ENCODE measurements at places on chromosomes 2 and 18. TPM values are rescaled to one million over a fixed set of nuclear protein-coding genes. Genes with fewer than 3 reads are reported as not detected.

Gene TEX44
- polyA plus RNA-seq, result 0.15 TPM

DNA sequence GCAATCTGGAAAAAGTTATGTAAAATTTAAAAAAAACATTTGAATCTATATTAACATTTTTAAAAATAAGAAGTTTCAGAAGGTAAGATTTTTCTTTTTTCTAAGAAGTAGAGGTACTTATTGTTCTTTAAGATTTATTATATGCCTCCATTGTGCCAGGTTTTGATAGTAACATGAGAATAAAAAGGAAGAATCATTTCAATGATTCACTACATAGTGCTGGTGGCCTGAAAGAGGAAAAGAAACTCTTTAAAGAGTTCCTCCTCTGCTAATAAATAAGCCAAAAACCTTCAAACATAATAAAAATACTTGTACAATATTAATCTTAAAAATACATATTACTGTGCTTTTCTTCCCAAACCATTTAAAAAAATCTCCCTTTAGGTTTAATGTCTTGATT, 69.0 kb downstream of the ANKRD44 start:
- no peak for DNase-seq

GRCh38 chr2:112480530-112481049, 1.4 kb upstream of the TTL start:
- DNase-seq, result no peak

Gene GDF7
- 0.40 TPM for polyA plus RNA-seq

GRCh38 chr18:54679318-54680149, 88.5 kb downstream of the DYNAP start:
- peak; percentile 79 for DNase-seq

DNA sequence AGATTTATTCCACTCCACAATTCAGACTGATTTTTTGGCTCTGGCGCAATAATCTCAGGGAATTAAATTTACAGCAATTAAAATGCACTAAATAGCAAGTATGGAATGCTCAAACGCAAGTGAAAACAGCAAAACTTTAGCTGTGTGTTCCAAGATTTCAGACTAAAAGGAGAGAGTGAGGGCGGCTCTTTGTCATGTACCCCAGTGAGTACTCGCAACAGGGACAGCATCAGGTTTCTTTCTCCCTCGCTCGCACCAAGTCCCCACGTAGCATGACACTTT, 1.1 kb downstream of the ROCK2 start:
- DNase-seq, result no peak

Gene KHK
- 4.2 TPM for polyA plus RNA-seq

Gene ATG9A
- 44.8 TPM for polyA plus RNA-seq

Gene MEIS1
- 160 TPM for polyA plus RNA-seq

- DNase-seq, result no peak
Observed at GRCh38 chr18:9526458-9526857, 51.1 kb downstream of the RALBP1 start.

Gene TLX2
- 0.14 TPM for polyA plus RNA-seq

Gene CYP20A1
- 15.8 TPM for polyA plus RNA-seq

DNA sequence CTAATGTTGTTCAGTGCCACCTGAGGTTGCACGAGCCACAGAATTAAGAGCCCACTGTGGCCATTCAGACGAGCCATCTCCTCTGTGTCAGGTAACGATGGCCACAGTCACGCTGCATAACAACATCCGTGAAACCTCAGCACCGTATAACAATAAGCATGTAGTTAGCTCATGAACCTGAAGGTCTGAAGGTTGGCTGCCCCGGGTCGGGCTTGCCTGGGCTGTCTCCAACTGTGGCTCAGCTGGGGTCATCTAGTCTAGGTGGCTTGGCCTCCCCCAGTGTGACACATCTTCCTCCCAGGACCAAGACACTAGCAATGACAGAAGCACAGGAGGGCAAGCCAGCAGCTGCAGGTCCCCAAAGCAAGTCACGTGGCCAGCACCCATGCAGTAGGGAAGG, 258.0 kb downstream of the GLI2 start:
- no peak for DNase-seq

DNA sequence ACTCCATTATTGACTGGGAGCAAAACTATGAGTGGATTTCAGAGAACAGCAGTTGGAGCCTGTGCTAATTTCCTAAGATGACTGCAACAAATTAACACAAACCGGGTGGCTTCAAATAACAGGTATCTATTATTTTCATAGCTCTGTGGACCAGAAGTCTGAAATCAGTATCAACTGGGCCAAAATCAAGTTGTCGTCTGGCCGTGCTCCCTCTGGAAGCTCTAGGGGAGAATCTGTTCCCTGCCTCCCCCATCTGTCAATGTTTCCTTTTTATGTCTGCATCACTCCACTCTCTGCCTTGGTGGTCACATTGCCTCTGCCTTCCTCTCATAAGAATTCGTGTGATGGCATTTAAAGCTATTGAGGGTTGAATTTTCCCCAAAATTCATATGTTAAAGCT, 269.8 kb downstream of the TMX3 start:
- no peak for DNase-seq

- no peak for DNase-seq
Observed at GRCh38 chr2:147850838-147851237, 6.0 kb downstream of the ACVR2A start.

Gene ABHD1
- 2.2 TPM for polyA plus RNA-seq

Gene TMEM17
- 4.8 TPM for polyA plus RNA-seq

DNA sequence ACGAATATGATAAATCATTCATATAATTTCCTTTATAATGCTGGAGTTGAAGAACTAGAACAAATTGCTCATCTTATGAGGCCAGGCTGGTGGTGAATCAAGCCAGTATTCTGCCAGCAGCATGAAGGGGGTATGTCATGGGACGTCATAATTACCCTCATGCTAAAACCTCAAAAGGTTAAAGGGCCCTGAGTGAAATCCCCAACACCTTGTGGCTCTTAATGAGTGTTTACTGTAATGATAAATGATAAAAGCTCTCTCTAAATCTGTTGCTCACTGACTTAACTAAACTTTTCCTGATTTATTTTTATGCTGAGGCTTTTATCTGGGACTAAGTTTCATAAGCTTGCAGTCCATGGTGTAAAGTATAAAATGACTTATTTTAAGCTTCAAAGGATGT, 18.3 kb upstream of the NEDD4L start:
- no peak for DNase-seq

Gene FAM237A
- not detected for polyA plus RNA-seq

DNA sequence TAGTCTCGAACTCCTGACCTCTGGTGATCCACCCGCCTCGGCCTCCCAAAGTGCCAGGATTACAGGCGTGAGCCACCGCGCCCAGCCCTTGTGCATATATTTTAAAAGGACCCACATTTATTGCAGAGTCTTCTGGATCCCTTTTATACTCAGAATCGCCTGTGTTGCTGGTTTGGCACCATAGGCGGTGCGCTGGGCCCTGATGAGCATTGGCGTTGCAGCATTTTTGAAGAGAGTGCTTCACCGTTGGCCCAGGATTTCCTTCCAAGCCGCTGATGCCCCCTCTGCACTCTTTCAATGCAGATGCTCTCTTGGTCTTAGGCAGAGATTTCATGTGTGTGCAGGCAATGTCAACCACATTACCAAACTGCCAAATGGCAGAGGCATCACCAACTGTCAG, 13.5 kb upstream of the TFCP2L1 start:
- no peak for DNase-seq

- DNase-seq, result no peak
Observed at GRCh38 chr2:209472112-209472832, 48.4 kb downstream of the MAP2 start.

DNA sequence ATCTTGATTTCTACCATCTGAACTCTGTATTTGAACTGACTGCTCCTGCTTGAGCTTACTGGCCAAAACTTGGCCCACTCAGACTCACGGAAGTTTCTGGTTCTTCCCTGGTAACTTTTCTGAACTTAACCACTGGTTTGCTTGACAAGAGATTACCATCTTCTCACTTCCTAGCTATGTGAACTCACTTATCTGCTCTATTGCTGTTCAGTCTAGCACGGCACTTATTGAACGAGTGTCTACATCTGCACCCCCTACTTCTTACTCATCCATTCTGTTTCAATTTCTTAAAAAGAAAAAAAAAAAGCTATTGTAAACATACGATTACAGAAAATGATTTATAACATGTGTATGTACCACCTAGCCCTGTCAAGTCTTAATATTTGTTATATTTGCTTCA, 9.0 kb downstream of the CKAP2L start:
- DNase-seq, result no peak

Gene TMEM198
- polyA plus RNA-seq, result 4.2 TPM

Gene PMAIP1
- 2.7 TPM for polyA plus RNA-seq

Gene TRABD2A
- 24.7 TPM for polyA plus RNA-seq

- DNase-seq, result no peak
Observed at GRCh38 chr2:226797989-226798421, 1.6 kb downstream of the IRS1 start.

Gene FOXI3
- 0.04 TPM for polyA plus RNA-seq

- no peak for DNase-seq
Observed at GRCh38 chr2:197628043-197628500, 47.3 kb downstream of the RFTN2 start.

Gene ALPI
- not detected for polyA plus RNA-seq

GRCh38 chr2:28898048-28898447, 3.6 kb downstream of the WDR43 start:
- no peak for DNase-seq

DNA sequence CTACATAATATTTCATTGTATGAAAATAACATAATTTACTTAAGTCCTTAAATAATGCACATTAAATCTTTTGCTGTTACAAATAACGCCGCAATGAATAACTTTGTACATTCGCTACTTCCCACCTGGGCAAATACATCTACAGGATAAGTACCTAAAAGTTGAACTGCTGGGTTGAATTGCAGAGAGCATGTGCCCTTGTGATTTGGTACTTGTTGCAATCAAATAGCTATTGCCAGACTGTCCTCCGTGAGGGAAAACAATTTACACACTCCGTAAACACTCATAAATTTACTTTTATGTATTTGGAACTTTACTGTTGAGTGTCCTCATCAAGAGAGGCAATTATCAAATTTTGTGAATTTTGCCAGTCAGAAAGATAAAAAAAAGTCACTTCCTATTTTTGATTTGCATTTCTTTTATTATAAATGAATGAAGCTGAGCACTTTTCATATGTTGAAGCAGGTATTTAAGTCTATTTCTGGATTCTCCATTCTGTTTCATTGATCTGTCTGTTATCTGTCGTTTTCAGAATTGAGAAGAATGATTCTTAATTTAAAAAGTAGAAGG, 140.8 kb upstream of the SERTAD2 start:
- DNase-seq, result no peak
